Stimulated activated CD4-positive, alpha-beta T cell treated with anti-CD3 and anti-CD28 coated beads, Interleukin-2, amount 100 ng/mL, for 24 hours (primary cell): ENCODE measurements at places on chromosomes 5 and 9.

- no peak for DNase-seq
Measured at GRCh38 chr5:139140591-139141071, 57.5 kb downstream of the SIL1 start.

- DNase-seq: no peak
Measured at GRCh38 chr9:134793288-134794188, 87.1 kb upstream of the FCN2 start.

DNA sequence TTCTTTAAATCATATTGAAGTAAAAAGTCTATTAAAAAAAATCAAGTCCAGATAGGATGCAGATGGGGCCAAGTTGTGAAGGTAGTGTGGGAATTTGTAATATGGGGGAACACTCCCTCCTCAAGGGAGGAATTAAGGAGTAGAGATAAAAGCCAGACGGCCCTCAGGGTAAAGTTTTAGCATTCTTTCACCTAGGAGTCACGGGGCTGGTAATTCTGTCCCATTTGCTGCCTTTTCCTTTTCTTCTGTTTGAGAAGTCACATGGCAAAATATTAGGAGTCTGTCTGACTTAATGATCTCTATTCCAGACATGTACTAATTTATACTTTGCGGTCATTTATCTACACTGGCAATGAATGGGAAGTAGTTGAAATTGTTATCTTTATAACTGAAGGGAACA lies 61.9 kb downstream of the SNX24 start:
- DNase-seq: no peak

GRCh38 chr5:81949462-81949861 lies 22.4 kb upstream of the ATG10 start:
- DNase-seq: no peak

- DNase-seq: no peak
Measured at GRCh38 chr5:167708449-167708848, 583.0 kb upstream of the WWC1 start.

DNA sequence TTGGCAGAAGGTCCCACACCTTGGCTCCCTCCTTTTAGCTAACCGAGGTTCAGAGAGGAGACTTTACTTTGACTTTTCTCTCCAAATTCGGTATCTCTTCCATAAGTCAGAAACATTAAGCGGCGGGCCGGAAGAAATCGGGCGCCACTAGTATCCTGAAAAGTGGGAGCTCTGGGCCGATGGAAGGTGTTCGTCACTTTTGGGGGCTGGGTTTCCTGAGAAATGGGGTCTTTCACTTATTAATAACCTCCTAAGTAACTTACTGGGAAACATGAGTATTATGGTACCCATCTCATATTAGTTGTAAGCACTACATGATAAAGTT lies 716 bp downstream of the STX17 start:
- no peak for DNase-seq

DNA sequence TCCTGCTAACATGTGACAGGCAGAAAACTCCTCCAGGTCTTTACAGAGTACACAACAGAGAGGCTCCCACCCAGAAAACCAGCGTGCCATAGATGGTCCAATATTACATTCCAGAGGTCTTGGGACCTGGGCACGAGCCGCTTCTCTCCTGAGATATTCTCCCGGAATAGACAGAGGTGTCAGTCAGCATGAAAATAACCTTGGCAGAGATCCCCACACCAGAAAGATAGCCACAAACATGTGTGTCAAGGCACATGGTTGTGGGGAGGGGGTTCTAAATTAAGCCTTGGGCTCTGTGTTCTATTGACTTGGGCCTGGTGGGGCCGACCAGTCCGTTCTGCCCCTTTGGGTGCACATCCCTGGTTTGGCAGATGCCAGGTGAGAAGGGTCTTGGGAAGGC lies 78.4 kb downstream of the BOD1 start:
- no peak for DNase-seq

DNA sequence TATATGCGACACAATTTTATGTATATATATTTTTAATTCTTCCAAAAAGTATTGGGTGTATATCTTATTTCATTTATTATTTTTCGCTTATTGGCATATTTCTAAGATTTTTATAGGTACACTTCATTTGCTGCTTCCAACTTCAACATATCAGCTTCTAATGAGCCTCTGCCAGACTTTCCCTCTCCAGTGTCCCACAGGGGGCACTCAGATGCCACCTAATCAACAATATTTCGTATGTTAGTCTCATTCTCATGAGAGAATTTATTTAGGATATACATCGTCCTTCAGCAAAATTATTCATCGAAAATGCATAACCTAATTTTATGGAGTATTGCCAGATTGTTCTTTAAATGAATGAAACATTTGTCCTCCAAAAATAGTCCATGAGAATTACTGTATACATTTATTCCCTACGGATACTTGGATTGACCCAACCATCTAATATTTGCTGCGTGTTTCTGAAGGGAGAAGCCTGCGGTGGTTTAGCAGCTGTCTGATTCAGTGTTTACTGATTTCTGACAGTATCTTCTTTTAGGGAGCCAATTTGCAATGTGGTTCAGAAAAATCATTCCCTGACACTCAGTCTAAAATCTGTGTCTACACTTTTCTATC lies 100.6 kb upstream of the SELENOP start:
- peak; percentile 33 for DNase-seq

DNA sequence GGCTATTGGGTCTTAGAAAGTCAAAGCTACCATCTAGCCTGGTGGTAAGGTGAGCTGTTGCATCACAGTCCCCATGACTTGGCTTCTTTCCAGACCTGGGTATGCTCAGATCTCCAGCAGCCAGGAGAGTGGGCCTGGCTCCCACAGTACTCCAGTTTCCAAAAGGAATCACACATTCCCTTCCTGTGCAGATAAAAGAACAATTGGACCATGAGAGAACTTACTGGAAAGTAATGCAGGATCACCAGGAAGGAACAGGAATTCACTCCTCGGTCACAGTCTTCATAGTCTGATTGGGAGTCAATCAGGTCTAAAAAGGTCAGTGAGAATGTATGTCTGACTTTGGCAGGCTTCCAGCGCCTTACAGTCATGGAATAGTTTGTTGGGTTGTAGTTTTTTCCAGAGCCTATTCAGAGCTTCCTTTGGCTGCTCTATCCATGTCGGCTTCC lies 47.8 kb upstream of the CD180 start:
- no peak for DNase-seq

DNA sequence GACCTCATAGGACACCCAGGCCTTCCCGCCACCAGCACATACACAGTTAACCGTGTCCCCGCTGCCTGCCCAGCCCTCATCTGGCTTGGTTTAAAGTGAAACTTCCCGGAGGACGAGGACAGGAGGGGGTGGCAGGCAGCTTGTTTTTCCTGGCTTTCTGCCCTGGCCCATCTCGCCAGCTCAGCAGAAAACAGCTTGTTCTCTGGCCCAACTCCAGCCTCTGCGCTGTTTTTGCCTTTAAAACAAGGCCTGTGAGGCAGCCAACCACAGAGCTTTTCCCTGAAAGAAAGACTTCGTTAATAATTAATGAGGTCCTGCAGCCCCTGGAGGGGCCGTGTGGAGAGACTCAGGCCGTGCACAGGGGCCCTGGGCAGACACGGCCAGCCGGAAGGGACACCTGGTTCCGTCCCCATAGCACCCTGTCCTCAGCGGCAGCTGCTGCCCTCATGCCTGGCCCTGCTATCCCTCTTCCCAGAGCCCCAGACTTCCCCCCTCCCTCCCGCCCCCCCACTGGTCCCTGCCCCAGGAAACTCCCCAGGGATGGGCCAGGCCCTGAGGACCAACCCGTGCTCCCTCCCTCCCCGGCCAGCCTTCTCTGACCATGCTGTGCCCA lies 108.7 kb downstream of the RXRA start:
- no peak for DNase-seq

DNA sequence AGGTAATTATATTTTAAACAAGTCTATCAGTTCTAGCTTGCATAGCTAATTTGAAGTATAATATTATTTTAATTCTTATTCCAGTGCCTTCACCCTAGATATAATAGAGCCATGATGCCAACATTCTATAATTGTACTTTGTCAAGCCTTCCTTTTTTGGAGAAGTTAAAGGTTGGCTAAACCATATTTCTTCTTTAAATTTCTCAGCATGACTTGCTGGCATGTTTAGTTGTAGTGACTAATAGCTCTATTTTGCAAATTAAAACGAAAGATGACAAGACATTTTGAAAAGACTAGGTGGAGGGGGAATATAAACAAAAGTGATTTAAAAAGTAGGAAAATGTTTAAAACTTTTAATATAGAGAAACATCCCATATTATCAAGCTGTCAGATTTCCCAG lies 400.7 kb downstream of the PSAT1 start:
- DNase-seq: no peak

GRCh38 chr9:72255569-72255968 lies 106.3 kb downstream of the GDA start:
- DNase-seq: no peak

- no peak for DNase-seq
Measured at GRCh38 chr9:86732514-86733171, 214.7 kb downstream of the GAS1 start.

DNA sequence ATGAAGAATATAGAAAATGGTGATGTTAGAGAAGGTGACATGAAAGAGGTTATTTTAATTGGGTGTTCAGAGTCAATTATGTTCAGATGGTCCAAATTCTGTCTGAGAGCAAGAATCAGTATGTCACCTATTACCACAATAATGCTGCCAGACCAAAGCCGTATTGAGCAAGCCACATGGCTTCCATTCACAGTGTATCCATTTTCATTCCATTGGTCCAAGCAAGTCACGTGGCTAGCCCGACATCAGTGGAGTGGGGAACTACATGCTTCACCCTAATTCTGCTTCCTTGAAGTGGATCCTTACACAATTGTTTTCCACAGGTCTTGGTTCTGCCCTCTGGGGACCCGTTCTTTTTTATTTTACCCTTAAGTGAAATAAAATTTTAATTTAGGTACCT lies 413.5 kb downstream of the EBF1 start:
- no peak for DNase-seq

DNA sequence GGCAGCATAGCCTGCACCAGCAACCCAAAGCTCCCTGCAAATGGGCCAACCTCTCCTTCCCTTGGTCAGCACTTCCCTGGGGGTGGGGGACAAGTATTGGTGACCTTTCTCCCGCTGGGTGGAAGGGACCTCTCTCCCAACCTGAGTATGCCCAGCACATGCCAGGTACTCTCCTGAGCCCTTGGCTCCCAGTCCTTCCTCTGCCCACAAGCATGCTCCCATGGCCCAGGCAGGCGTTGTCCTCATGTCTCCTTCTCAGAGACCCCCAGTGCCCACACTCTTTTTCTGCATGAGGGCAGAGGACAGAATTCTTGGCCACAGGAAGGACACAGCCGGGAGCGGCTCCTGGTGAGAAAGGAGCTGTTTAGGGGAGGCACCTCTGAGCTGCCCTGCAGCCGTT lies 60.3 kb downstream of the PHF2 start:
- DNase-seq: no peak

DNA sequence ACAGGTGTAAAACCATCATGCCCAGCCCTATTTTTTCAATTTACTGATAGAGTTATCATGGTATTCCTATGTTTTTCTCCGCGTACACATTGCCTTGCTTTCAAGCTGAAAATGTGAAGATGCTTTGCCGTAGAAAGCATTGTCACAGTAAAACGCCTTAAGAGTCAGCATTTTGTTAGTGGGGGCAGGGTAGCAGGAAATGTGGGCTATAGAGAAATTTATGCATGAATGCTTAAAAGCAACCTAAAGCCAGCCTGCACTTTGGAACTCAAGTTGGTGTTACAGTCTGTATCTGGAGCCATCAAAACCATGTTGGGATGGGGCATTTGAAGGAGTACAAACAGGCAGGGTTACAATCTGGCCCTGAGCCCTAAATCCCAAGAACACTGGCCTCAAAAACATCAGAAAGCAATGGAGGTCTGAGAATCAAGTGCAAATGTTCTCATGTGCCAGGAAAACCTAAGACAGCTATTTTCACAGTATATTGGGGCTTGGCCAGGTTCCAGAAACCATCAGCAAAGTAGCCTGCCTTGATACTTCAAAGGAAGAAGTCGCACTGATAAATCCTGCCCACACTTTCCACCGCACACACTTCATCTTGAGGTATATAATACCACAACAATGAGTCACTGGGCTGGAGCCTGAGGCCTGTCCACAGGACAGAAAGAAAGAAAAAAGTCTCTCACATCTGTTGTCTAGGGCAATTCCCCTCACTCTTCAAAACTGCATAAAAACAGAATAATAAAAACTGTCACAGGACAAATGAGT lies 313.8 kb downstream of the ENC1 start:
- DNase-seq: peak; percentile 68

DNA sequence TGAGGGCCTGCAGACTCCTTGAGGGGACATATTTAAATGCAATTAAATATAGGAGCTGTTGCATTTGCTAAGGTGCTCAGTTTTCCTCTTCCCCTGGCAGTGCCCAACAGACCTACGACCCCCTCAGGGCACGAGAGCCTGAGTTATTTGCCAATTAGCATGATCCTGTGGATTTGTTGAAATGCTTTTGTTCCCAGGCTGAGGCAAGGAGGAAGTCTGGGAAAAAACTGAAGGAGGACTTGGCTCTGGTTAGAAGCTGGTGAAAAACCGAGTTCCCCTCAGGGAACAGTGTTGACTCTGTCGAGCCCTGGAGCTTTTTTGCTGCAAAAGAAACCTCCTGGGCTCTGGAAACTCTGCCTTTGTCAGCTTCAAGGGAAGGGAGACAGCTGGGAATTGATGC lies 103.6 kb upstream of the SHB start:
- no peak for DNase-seq

GRCh38 chr9:126147186-126147935 lies 179.3 kb upstream of the MVB12B start:
- DNase-seq: no peak

DNA sequence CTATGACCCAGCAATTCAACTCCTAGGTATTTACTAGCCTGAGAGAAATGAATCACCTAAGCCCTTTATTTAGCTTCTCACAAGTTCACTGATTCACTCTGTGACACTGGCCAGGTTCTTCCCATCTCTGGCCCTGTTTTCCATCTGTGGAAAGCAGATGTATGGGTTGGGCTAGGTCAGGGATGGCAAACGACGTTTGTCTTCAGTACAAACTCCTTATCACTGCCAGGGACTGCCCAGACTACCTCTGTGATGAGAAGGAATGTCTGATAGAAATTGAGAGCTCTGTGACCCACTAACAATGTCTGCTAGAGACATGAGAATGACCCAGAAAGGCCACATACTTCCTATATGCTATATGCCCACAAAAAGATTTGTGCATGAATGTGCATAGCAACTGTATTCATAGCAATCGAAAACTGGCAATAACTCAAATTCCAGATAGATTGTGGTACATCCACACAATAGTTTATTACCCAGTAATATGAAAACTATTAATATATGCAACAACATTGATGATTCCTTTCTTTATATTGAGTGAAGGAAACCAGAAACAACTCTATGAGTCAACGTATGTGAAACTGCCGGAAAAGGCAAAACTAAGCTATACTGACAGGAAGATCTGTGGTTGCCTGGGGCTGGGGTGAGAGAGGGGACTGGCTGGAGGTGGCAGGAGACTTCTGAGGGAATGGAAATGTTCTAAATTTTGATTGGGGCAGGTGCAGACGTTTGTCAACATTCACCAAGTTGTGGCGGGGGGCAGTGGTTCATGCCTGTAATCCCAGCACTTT lies 32.0 kb upstream of the ADAM19 start:
- DNase-seq: peak; percentile 63

DNA sequence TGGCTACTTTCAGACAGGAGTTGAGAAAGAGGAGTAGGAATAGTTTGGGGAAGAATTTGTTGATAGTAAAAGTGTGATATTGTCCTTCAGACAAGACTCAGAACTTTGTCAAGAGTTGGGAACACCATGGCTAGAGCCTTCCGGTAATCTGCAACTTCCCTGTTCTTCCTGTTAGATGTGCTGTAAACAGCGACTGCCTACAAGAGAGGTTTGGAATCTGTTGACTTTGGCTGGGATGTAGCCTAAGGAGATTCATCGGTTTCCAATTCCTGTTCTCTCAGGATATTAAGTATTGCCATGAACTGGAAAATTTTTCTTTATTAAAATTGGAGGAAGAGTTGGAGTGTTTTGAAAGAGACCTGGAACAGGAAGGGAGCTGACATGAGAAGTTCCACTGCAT lies 43.9 kb downstream of the ARHGAP26 start:
- no peak for DNase-seq
